AG20443 (cell line): ENCODE measurements at places on chromosomes 11 and 22.
A peak's percentile ranks its signal among the peaks of the same experiment; 100 is the strongest.

GRCh38 chr11:78564490-78565467 lies 9.9 kb downstream of the NARS2 start:
- peak; percentile 26 for DNase-seq

DNA sequence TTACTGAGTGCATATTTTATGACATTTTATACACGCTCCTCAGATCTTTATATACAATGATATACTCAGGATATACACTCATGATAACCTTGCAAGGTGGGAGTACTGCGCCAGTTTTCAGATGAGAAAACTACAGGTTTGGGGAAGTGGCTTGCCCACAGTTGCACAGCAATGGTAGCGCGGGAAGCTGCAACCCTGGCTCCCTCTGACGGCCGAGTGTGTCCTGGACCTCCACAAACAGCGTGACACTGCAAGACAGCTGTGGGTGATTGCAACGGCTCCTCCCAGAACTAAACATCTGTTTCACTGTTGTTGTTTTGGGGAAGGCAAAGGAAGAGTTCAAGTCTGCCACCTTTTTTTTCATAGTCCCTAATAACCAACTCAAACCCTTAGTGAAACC lies 47.0 kb downstream of the PACSIN2 start:
- peak; percentile 78 for DNase-seq

GRCh38 chr22:17980638-17981051 lies 43.7 kb downstream of the MICAL3 start:
- DNase-seq: peak; percentile 54

GRCh38 chr11:57338142-57338541 lies at the start of gene P2RX3:
Gene P2RX3 (plus strand): TSS chr11:57338352. CDS start chr11:57338551, 199 bp downstream.
- DNase-seq: no peak

DNA sequence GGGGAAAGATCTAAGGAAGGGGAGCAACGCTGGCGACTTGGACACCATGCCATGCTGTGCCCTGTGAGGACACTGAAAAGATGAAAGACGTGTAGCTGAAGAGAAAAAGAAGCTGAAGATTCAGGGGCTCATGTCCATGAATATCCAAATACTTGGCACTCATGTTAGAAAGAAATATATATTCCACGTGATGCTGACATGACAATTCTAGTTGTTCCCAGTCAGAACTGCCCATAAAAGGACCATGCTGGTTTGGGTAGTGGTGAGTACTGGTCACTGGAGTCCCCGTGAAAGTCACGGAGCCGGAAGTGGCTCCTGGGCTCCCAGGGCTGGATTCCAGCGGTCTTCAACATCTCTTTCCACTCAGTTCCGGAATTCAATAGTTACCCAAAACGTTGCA lies 9.9 kb downstream of the MS4A15 start:
- DNase-seq: no peak

DNA sequence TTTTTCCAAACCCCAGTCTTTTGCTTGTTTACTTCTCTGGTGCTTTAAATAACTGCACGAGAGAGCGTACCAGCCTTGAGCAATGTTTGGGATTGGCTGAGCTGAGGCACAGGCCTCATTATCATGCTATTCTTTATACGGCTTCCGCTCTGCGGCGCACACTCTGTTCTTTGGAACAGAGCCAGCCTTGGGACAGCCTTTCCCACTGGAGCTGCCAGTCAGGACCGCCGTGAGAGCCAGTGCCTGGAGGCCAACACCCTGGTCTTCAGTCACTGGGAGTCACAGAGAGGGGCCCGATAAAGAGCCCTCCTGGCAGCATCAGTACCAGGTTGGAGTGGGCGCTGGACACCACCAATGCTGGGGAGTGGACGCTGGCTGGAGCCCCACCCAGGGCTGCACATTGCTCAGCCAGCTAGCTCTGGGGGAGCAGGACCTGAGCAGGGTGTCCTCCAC lies 125.6 kb downstream of the BCR start:
- no peak for DNase-seq

DNA sequence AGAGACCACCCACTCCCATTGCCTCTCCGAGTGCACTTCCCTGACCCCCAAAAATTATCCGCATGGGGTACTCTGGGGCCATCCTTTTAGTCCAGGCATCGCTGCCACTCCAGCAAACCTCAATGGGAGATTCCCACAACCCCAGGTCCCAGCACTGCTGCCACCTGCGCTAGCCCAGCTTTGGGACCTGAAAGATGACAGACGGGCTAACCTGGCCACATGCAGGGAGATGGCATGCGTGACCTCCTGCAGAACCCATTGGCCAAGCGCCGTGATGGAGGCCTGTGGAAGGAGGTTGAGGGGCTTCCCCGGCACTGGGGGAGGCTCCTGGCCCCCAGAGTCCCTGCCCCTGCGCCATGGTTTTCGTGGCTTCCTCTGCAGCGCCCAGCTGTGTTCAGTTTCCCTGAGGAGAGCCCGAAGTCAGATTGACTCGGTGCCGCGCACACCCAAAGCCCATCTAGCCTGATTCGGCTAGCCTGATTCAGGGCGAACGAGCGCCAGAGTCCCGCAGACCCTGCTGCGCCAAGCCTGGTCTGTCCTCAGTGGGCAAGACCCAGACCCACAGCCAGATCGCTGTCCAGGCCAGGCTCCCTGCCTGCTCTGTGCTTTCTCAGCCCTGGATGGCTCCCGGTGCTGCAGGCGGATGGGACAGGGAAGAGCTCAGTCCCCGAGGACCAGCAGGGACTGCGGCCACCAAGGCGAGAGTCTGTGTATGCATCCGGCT lies 751 bp upstream of the WNT7B start:
- no peak for DNase-seq

GRCh38 chr22:34950489-34950888 lies 115.5 kb upstream of the ISX start:
- peak; percentile 65 for DNase-seq

GRCh38 chr11:17066691-17067090 lies 10.8 kb downstream of the RPS13 start:
- DNase-seq: no peak

- DNase-seq: no peak
These were observed 819.9 kb downstream of the FAM181B start for GRCh38 chr11:81913793-81914192.

DNA sequence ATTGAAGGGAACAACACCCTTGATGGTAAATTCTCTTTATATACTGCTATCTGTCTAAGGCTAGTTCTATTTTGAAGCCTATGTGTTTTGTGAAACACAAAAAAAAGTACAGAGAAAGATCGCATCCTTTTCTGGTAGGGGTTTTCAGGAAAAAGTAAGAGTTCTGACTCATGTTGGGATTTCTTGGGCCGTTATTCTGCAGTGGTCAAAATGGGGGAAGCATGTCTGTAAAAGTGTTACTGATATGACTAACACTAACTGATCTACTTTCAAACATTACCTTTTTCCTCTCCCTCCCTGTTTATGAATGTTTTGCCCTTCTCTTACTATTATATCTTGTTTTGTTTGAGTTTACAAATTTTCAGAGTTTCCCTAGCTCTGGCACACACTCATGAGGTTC lies 53.9 kb downstream of the CTNND1 start:
- no peak for DNase-seq

- DNase-seq: no peak
These were observed 53.2 kb downstream of the GLYATL1 start for GRCh38 chr11:58992489-58992888.

- no peak for DNase-seq
These were observed 4.4 kb downstream of the A4GALT start for GRCh38 chr22:42716221-42716620.

GRCh38 chr22:29831958-29832357 lies 6.1 kb downstream of the ASCC2 start:
- DNase-seq: no peak

DNA sequence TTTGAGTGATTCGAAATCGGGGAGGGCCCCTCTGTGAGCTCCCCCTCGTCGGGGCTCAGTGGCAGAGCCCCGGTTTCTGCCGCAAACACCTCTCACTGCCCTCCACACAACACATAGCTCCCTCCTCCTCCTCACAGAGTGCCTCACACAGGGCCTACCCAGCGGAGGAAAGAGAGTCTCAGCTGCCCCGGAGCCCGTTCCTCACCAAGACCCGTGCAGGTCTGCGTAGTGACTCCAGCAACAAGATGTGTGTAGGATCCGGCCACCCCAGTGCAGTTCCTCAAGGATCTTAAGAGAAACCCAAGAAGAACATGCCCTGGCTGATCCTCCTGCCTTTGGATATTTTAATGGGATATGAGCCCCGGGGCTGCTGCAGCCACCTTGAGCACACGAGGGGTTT lies 238.4 kb downstream of the BRD1 start:
- no peak for DNase-seq

- no peak for DNase-seq
These were observed 883 bp upstream of the VPREB3 start for GRCh38 chr22:23754980-23755636.

DNA sequence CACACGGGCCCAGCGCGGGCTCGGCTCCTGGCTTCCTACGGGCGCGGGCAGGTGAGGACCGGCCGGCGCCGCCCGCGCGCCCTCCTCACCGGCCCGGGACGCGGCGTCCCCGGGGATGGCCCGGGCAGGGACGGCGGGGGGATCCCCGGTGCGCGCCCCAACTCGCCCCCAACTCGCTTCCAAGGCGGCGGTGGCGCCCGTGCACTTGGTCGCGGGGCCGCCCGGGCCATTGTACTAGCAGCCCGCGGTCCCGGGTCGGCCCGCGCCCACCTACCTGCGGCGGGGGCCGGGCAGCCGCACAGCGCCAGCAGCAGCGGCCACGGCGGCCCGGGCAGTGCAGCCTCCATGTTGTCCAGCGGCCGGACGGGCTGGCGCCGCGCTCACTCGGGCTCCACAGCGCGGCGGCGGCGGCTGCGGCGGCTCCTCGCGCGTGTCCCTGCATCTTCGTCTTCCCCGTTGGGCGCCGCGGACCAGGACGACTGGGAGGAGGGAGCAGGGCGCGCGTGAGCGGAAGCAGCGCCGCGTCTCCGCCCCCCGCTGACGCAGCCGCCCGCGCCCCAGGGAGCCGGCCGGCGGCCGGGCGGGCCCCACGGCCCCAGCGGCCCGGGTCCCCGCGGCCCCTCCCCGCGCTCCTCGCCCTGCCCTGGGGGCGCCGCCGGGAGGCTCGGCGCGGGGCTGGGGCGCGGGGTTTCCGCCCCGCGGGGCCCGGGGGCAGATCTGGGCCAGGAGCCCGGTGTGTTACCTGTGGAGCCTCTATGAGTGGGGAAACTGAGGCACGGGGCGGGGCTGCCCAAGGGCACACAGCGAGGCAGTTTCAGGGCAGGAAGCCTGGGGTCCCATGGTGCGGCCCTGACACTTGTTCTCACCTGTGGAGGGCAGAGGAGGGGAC lies 159.3 kb upstream of the GRK3 start:
- DNase-seq: peak; percentile 96

DNA sequence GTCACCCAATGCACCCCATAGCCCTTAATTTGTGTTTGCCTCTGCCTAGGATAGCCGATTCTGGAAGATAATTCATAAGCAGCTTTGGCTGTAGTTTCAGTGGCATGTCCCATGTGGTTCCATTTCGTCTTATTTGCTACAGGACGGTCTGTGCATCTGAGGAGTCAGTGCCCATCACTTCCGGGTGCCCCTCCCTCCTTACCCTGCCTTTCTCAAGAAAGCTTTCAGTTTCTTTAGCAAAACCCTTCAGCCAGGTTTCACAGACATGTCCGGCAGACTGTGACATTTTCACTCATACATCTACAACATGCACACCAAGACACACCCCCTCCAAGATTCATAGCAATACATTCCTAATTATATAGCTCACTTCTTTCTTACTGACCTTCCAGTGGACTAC lies 14.3 kb downstream of the TP53AIP1 start:
- no peak for DNase-seq

- no peak for DNase-seq
These were observed 6.3 kb downstream of the OSBPL5 start for GRCh38 chr11:3158821-3159220.

DNA sequence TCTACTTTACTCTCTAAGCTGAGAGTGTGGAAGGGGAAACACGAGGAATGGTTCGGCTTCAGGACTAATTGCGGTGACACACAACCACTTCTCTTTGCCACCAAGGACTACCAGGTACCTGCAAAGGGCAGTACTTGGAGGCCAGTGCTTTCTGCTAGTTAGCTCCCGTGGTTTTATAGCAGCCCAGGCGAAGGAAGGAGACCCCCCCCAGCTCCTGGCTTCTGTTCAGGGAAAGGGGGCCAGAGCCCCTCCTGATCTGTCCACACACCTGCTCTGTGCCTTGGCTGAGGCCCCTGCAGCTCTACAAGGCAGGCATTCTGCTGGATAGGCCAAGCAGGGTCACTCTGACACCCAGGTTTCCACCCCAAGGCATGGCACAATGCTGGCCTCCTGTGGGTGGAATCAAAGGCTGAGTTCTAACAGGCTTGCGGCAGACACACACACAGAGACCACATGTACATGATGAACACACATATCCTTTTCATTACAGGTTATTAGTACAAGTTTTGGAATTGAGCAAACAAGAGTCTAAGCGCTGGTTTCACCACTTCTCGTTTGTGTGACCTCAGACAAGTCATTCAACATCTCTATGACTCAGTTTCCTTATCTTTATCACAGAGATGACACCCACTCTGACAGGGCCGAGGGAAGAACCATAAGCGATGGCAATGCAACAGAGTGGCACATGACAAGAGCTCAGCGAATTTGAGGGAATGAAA lies 7.5 kb downstream of the SERPIND1 start:
- no peak for DNase-seq

DNA sequence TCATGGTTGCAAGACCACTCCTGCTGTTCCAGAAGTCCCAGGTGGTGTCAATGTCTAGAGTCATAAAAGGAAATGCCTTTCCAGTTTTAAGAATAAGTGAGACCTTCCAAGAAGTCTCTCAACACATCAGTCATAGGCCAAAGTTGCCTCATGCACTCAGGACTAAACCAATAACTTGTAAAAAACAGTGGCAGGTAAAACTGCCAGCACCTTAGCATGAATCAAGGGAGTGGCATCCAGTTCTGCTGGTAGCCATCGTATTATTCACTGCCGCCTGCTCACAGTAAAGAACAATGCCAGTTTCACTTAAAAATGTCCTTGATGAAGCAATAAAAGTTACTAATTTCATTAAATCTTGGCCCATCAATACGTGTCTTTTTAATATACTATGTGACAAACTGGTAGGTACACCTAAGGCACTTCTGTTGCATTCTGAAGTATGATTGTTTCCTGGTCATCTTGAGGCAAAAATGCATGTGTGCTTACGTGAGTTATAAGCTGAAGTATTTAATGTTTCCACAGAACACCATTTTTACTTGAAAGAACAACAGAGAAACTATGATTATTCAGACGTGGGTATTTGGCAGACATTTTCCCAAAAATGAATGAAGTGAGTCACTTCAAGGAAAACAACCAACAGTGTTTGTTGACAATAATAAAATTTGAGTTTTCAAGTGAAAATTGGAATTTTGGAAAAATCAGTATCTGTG lies 125.2 kb upstream of the SNX19 start:
- DNase-seq: no peak

- peak; percentile 33 for DNase-seq
These were observed 92.8 kb upstream of the APOA1 start for GRCh38 chr11:116930177-116930576.

- DNase-seq: peak; percentile 32
These were observed 3.6 kb downstream of the MMP1 start for GRCh38 chr11:102794382-102794781.

DNA sequence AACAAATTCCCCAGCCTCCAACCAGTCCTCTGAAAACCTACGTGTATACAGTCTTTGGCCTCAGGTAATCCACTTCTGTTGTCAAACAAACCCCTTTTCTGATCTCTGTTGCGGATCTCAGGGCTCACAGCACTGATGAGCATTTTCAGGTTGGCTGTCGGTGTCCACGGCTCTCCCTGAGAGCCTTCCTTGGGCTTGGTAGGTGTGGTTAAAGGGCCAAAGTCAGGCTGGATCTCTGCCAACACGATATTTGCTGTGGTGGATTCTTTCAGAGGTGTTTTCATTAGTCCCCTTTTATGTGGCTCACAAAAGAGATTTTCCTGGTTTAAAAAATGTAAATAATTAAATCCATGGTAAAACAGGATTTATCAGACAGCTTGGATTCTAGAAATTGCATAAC lies 2.9 kb downstream of the E2F8 start:
- DNase-seq: no peak
